ENCODE measurements at places on chromosomes 3 and 15. TPM values are rescaled to one million over a fixed set of nuclear protein-coding genes. Genes with fewer than 3 reads are reported as not detected.

GOLGA6L9 gene
- 4.3 TPM for total RNA-seq

MFGE8 gene
- total RNA-seq: 59.4 TPM

DNA sequence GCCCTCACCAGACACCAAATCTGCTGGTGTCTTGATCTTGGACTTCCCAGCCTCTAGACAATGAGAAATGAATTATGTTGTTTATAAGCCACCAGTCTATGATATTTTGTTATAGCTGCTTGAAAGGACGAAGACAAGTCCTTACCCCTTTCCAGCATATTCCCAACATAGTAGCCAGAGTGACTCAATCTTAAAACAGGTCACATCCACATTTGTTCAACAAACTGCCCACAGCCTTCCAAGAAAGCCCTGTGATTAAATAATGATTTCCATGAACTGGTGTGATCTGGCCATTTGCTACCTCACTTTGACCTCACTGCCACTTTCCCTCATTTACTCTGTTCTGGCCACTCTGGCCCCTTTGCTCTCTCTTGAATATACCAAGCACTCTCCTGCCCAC is 193.7 kb upstream of the CFAP20DC start:
- no peak for DNase-seq
- no peak overlapping the region for H3K27ac ChIP-seq
- H3K4me1 ChIP-seq: no peaks in the 10 kb centered on the region
- H3K36me3 ChIP-seq: no peaks in the 10 kb centered on the region
- no peak overlapping the region for H3K4me3 ChIP-seq

SKOR1 gene
- total RNA-seq: 1.6 TPM

DNA sequence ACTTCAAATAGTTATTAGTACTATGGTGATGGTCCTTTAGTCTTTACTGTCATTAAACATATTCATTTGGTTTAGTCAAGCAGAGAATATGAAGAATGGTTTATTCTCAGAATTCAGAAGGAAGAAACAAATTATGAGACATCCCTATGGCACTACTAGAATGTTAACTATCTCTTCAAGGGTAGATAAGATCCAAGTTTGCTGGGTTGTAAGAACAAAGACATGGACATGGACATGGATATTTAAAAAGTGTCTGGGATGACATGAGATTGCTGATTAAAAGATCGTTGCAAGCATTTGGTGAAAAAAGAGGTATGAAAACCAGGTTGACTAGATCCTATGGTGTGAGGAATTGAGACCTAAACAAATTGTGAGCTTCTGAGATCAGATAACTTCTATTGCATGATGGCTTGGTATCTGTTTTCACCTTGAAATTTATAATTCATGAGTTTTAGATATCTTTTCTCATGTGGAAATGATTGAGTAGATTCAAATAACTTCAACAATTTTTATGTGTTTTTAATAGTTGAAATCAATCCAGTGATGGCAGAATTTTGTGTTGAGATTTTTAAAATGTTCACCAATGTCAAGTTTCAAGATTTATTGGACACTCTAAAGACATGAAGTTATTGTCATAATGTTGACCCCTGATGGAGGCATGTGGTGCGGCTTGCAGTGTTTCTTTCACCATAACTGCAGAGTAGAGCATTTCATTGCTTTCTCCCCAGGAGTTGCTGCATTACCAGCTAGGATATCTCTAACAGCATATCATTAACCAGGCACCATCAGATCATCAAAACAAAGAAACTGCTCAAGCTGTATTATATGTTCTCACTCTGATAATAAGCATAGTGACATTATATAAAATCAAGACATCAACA is 72.6 kb downstream of the NAALADL2 start:
- no peak overlapping the region for H3K27ac ChIP-seq
- no peak overlapping the region for H3K4me3 ChIP-seq
- H3K27me3 ChIP-seq: no peaks in the 10 kb centered on the region
- no peaks in the 10 kb centered on the region for H3K36me3 ChIP-seq
- H3K4me1 ChIP-seq: no peaks in the 10 kb centered on the region
- DNase-seq: no peak

- no peak for DNase-seq
- peaks cover 35% of the 10 kb centered on the region for H3K4me1 ChIP-seq
- no peak overlapping the region for H3K27ac ChIP-seq
- H3K36me3 ChIP-seq: peaks cover 55% of the 10 kb centered on the region
These were observed 68.3 kb downstream of the BOC start for GRCh38 chr3:113279686-113280085.
